ENCODE measurements at places on chromosomes 7 and 10. TPM values are rescaled to one million over a fixed set of nuclear protein-coding genes. Genes with fewer than 3 reads are reported as not detected.

Gene TCERG1L
- not detected for total RNA-seq

Gene KCP
- total RNA-seq, result 0.15 TPM

Gene SLC26A5
- total RNA-seq, result not detected

Gene ELMO1
- total RNA-seq, result 3.0 TPM

Gene IMPDH1
- 137 TPM for total RNA-seq
